ENCODE measurements at places on chromosomes 4 and X. TPM values are rescaled to one million over a fixed set of nuclear protein-coding genes. Genes with fewer than 3 reads are reported as not detected.

DNA sequence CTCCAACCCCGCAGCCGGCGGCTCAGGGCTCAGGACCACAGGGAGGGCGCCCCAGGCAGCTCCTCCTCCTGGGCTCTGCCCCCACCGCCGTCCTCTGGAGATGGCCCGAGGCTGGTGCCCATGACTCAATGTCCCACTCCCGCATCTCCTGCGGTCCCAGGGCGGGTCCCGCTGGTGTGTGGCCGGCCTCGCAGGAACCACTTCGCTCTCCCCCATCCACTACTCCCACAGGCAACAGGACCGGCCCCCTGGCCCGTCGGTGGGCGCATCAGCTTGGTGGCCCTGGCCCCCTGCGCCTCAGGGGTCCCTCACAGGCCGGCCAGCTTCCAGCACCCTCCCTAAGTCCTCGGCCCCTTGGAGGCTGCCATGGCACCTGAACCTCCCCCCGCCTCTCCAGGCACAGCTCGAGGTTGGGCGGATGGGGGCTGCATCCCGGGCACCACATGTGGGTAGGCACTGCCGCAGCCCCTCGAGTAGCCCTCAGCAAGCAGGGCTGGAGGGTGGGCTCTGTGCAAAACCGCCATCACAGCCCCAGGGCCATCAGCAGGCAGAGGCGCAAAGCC, 22.8 kb upstream of the SPON2 start:
- no peak for DNase-seq
- no peaks in the 10 kb centered on the region for H3K27me3 ChIP-seq
- H3K36me3 ChIP-seq = no peaks in the 10 kb centered on the region
- peak overlapping the region; percentile 77 for H3K27ac ChIP-seq
- no peak overlapping the region for H3K4me3 ChIP-seq

DNA sequence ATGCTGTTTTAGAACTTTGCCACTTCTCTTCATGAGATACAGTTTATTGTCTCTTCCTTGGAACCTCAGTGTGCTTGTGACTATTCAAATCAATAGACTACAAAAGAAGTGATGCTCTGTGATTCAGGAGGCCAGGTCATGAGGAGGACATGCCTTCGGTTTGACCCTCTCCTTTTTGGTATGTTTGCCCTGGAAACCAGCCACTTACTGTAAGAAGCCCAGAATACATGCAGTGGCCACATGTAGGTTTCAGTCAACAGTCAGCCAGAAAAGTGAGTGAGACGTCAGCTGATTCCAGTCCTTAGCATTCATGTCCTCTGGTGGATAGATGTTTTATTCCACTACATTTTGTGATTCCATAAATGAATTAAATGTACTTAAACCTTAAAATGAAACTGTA, 328.7 kb downstream of the PCDH18 start:
- DNase-seq = no peak
- H3K4me1 ChIP-seq = no peaks in the 10 kb centered on the region
- H3K4me3 ChIP-seq = no peak overlapping the region
- no peak overlapping the region for H3K27ac ChIP-seq

DNA sequence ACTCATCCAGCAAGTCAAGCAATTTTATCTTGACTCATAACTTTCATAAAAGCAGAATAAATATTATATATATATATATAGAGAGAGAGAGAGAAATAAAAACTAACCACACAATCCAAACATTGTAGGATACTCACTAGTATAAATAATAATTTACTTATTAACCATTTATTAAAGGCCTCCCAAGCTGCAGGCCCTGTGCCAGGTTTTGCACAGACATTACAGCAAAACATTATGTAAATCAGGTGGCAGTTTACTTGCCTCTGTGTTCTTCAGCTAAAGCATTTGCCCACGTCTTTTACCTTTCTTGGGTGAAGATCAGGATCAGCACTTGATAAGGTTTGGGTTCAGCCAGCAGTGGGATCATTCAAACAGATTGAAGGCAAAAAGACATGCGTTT, 75.6 kb downstream of the CLDN22 start:
- no peak for DNase-seq
- H3K27me3 ChIP-seq = no peaks in the 10 kb centered on the region
- peaks cover 24% of the 10 kb centered on the region for H3K4me1 ChIP-seq
- H3K4me3 ChIP-seq = no peak overlapping the region
- H3K36me3 ChIP-seq = no peaks in the 10 kb centered on the region

DNA sequence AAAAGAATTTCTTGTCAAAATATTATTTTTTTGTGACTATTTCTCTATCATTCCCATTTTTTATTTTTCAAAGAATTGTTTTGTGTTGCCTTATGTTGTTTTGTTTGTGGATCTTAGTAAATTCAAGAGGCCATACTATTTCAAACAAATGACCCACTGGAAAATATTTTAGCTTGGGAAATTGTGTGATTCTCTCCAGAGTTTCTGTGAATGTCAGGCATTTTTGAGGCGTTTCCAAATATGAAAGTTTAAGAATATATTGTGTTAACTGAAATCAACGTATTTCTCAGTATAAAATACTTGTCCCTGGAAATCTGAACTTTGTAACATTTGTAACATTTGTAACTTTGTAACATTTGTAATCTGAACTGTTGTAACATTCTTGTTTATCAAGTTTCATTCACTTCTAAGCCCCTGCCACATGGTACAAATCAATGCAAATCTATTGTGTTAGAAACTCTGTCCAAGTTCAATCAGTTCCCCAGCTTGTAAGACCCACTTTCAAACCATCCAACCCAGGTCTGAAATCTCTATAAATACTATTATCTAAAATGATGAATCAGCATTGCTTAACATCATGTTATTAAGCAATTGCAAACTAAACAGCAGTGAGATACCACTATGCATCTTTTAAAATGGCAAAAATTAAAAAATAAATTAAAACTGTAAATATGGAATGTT, 465.4 kb upstream of the GRID2 start:
- no peaks in the 10 kb centered on the region for H3K36me3 ChIP-seq
- no peak overlapping the region for H3K27ac ChIP-seq
- no peak for DNase-seq
- no peak overlapping the region for H3K4me3 ChIP-seq
- no peaks in the 10 kb centered on the region for H3K4me1 ChIP-seq

GRCh38 chr4:151797131-151797530, 36.3 kb upstream of the GATB start:
- peaks cover 25% of the 10 kb centered on the region for H3K4me1 ChIP-seq
- no peaks in the 10 kb centered on the region for H3K36me3 ChIP-seq
- H3K27me3 ChIP-seq = no peaks in the 10 kb centered on the region
- H3K27ac ChIP-seq = no peak overlapping the region
- H3K4me3 ChIP-seq = no peak overlapping the region

DNA sequence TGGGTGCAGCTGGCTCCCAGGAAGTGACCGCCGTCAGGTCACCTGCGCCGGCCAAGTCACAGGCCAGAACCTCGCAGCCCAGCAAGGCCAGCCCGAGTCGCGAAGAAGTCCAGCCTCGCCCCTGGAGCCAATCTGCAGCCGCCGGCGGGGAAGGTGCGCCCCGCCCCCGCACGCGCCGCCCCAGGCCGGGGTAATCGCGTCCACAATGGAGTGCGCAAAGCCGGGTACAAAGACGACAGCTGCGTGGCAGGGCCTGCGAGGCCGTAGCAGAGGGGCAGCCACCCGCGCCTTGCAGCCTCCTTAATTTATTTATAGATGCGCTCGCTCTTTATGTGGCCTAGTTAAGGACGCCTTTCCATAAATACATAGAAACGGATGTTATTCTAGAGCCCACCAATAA, 139.4 kb upstream of the CPEB2 start:
- H3K4me1 ChIP-seq = peaks cover 31% of the 10 kb centered on the region
- H3K4me3 ChIP-seq = peak overlapping the region; percentile 32
- no peaks in the 10 kb centered on the region for H3K36me3 ChIP-seq
- H3K27me3 ChIP-seq = no peaks in the 10 kb centered on the region

DNA sequence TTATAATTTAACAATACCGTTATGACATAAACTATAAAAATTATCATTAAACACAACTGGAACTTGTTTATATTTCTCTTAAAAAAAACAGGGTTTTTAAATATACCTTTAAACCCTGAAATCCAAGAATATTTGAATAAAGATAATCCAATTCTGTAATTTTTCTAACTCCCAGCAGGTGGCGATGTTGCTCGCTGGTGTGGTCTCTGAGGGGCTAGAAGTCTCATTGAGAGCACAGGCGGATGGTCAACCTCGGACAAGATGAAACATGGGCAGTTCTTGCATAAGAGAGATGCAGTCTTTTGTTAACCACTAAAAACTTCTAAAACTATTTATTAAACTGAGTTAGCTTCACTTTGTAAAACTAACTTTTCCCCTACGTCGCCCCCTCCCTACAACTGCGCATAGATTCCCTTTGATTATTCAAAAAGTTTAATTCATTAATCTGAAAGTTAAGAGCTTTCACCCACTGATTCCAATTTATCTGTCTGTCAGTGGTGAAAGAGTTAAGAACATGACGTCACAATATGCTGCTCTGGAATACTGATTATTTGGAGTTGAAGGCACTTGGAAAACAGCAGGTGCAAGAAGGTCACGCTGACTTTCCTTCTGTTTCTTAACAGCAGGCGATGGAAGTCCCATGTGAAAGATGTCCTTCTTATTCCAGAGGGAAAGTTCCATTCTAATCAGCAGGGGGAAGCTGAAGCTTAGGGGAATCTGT, 29.5 kb downstream of the DMP1 start:
- H3K4me3 ChIP-seq = no peak overlapping the region
- H3K27ac ChIP-seq = peak overlapping the region; percentile 50
- peak; percentile 68 for DNase-seq
- H3K27me3 ChIP-seq = no peaks in the 10 kb centered on the region
- no peaks in the 10 kb centered on the region for H3K36me3 ChIP-seq

- no peak for DNase-seq
- H3K4me3 ChIP-seq = peak overlapping the region; percentile 40
- H3K27me3 ChIP-seq = no peaks in the 10 kb centered on the region
- H3K4me1 ChIP-seq = peaks cover 58% of the 10 kb centered on the region
- no peaks in the 10 kb centered on the region for H3K36me3 ChIP-seq
- H3K27ac ChIP-seq = peak overlapping the region; percentile 66
Measured at GRCh38 chr4:85828027-85828890, 353.3 kb downstream of the ARHGAP24 start.

GRCh38 chr4:106316773-106317409, 541 bp downstream of the AIMP1 start:
- no peaks in the 10 kb centered on the region for H3K36me3 ChIP-seq
- H3K27ac ChIP-seq = peak overlapping the region; percentile 97
- H3K27me3 ChIP-seq = no peaks in the 10 kb centered on the region
- DNase-seq = no peak

DNA sequence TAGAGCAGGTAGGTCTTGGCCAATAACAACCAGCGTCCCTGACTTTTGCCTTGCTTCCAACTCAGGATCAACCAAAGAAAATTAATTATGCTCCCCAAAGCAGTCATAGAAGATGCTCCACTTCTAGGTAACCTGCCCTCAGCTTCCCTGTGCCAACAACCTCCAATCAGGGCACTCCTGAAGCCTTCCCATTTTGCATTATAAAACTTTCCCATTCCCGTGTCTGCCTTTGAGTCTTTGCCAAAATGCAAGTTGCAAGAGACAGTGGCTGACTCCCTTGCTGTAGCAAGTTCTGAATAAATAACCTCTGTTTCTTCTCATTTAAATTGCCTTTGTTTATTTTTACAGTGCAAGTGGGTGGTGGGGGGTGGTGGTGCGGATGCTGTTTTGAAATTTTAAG, 418.0 kb downstream of the PACRGL start:
- no peaks in the 10 kb centered on the region for H3K36me3 ChIP-seq
- H3K4me3 ChIP-seq = no peak overlapping the region
- H3K27me3 ChIP-seq = no peaks in the 10 kb centered on the region

DNA sequence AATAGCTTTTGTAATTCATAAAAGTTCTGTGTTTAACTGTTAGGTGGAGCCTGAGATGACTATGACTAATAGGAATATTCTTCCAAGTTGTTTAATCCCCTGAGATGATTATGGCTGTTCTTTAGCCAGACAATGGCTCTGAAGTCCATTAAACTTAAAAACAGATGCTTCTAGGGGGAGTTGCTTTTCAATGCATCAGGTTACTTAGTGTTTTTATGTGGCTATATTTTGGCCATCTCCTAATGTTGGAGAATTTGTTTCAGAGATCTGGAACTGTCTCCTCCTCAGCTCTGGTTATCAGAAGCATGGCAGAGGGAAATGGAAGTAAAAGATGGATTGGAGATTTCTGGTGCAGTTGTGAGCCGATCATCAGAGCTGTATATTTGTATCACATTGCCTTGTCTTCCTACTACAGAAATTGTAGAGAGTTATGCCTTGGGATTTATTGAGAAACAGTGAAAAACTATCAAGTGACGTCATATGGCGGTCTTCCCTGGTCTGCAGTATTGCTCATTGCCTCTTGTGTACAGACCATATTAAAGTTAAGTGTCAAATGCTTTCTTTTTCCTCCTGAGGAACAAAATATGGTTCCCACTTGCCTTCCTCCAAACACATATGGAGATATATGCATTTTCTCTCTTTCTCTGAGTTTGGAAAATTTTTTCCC, 29.8 kb downstream of the SGMS2 start:
- no peaks in the 10 kb centered on the region for H3K36me3 ChIP-seq
- peaks cover 61% of the 10 kb centered on the region for H3K4me1 ChIP-seq
- H3K4me3 ChIP-seq = peak overlapping the region; percentile 26
- no peaks in the 10 kb centered on the region for H3K27me3 ChIP-seq
- H3K27ac ChIP-seq = peak overlapping the region; percentile 83

- no peak for DNase-seq
- H3K27ac ChIP-seq = no peak overlapping the region
- H3K4me3 ChIP-seq = no peak overlapping the region
Measured at GRCh38 chr4:10009861-10010500, 11.3 kb downstream of the SLC2A9 start.

GRCh38 chr4:98181809-98182208, 38.5 kb upstream of the STPG2 start:
- no peak for DNase-seq
- no peaks in the 10 kb centered on the region for H3K4me1 ChIP-seq
- H3K36me3 ChIP-seq = no peaks in the 10 kb centered on the region
- no peak overlapping the region for H3K4me3 ChIP-seq

GRCh38 chr4:147345662-147346061, 135.2 kb upstream of the EDNRA start:
- no peak overlapping the region for H3K27ac ChIP-seq
- H3K27me3 ChIP-seq = no peaks in the 10 kb centered on the region
- no peak for DNase-seq
- H3K4me1 ChIP-seq = no peaks in the 10 kb centered on the region
- no peaks in the 10 kb centered on the region for H3K36me3 ChIP-seq

DNA sequence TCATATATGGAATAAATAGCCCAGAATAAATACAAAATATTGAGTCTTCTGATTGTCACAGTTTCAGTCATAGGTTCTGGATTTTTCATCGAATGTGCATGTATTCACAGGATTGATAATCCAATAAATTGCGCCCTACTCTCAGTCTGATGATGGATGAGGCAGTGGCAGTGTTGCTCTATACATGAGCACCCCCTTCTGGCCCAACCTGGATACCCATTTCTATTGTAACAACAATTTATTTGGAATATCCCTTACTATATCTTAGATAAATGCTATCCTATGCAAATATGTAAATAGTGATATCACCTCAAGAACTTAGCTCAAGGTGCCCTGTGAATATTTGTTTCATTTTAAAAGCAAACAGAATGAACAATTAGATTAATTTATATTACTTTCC, 733.7 kb upstream of the PABPC4L start:
- H3K27me3 ChIP-seq = no peaks in the 10 kb centered on the region
- H3K27ac ChIP-seq = no peak overlapping the region
- DNase-seq = no peak
- no peak overlapping the region for H3K4me3 ChIP-seq
- no peaks in the 10 kb centered on the region for H3K36me3 ChIP-seq

The ATP6AP2 gene
- 37.2 TPM for total RNA-seq

The COL25A1 gene
- total RNA-seq = 0.87 TPM

The PWWP3B gene
- total RNA-seq = 7.9 TPM

The ZMAT1 gene
- total RNA-seq = 4.3 TPM

The G3BP2 gene
- total RNA-seq = 92.2 TPM

The MAGEA2B gene
- total RNA-seq = not detected

The BCAP31 gene
- total RNA-seq = 97.4 TPM

The BRS3 gene
- not detected for total RNA-seq

The CXXC4 gene
- 5.1 TPM for total RNA-seq

The DRD5 gene
- not detected for total RNA-seq

The HSD17B13 gene
- total RNA-seq = 0.39 TPM

Data from heart right ventricle (tissue), 16 donors.